ENCODE measurements at places on chromosomes 4 and X.

DNA sequence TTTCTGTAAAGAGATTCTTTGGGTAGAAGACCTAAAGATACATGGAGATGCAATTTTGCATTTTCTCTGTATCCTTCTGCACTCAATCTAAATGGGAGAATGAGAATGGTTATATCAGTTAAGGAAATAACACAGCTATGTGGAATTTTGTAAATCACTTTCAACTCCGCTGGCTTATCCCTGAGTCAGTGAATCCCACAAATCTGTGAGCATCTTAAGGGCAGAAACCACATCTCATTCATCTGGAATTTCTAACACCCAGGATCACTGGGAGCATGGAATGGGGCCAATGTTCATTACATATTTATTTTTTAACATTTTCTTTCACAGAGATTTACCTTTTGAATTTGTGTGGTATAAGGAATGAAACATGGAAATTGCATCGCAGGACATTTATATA is 167.8 kb downstream of the CFAP47 start:
- no peak for DNase-seq

- DNase-seq = no peak
Observed at GRCh38 chrX:118221270-118221669, 104.7 kb upstream of the KLHL13 start.

GRCh38 chr4:66943112-66943511 is 602.2 kb downstream of the CENPC start:
- DNase-seq = no peak

DNA sequence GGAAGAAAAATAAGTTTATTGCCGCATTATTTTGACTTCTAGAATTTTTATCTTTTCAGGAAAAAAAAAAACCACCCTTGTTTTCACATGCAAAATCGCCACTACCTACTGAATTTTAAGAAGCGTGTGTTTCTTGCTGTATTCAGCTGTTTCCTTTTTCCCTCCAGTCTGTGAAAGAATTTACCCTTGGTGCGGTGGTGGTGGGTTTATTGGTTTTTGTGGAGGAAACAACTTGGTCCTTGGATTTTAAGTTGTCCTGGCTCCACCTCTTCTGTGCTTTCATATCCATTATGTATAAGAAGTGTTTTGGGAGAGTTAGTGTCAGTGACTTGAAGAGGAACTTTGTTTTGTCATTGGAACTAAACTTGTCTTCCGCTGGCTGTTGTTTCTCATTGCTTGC is 8.1 kb downstream of the RAPGEF2 start:
- no peak for DNase-seq

DNA sequence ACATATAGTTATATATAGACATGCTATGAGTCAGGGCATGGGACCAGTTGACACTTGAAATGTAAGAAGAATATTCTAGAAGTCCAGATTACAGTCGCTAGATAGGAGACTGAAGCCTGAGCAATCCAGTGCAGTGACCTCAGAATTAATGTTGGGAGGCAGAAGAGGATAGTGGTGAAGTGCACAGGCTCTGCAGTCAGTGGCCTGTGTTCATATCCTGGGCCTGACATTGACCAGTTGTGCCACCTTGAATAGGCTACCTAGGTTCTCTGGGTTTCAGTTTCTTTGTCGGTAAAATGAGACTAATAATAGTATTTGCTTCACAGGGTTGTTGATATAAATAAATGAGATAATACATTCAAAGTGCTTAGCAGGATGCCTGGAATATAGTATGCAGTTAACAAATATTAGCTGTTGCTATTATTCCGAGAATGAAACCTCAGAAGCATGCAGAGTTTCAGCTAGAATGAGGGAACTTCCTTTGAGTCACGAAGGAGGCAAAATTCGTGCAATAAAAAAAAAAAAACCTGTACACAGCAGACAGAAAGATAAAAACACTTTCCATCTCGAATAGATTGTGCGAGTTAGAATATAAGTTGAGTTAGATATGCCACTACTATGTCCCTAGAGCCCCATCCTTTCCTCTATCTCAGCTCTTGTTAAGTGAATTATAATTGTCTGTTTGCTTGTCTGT is 4.0 kb upstream of the SH2D1A start:
- DNase-seq = no peak

DNA sequence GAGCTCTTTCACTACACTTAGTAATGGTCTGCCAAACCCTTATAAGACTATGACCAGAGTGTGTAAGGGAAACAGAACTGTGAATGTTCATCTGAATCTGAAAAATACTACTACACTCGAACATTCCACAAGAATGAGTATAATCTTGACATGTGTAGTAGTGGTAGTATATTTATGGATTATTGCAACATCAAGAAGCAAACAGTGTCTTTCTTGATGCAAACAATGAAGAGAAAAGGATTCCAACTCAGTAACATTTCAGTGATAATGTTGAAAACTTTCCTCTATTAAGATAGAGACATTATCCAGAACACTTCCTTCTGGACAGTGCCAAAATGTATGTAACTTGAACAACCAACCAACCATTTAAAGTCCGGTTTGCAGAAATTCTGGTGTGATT is 394.7 kb upstream of the CPEB2 start:
- no peak for DNase-seq

- DNase-seq = peak; percentile 46
Observed at GRCh38 chrX:153947009-153947769, 2.7 kb upstream of the RENBP start.

DNA sequence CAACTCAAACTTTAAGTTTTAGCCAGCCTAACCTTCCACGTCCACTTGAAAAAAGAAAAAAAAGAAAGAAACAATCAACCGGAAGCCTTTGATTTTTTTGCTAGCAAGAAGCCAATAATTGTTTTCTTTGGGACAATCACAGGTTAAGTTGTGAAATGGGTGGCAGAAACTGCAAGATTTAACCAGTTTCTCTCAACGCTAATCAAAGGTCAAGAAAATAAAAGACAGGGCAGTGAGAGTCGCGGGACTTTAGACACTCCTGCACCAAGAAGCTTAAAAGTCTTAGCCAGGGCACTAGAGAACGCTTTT is 1.0 kb downstream of the ACSL1 start:
- no peak for DNase-seq

- DNase-seq = no peak
Observed at GRCh38 chr4:40718586-40718985, 31.2 kb upstream of the NSUN7 start.

GRCh38 chr4:126678618-126679017 is 954.1 kb upstream of the INTU start:
- no peak for DNase-seq

DNA sequence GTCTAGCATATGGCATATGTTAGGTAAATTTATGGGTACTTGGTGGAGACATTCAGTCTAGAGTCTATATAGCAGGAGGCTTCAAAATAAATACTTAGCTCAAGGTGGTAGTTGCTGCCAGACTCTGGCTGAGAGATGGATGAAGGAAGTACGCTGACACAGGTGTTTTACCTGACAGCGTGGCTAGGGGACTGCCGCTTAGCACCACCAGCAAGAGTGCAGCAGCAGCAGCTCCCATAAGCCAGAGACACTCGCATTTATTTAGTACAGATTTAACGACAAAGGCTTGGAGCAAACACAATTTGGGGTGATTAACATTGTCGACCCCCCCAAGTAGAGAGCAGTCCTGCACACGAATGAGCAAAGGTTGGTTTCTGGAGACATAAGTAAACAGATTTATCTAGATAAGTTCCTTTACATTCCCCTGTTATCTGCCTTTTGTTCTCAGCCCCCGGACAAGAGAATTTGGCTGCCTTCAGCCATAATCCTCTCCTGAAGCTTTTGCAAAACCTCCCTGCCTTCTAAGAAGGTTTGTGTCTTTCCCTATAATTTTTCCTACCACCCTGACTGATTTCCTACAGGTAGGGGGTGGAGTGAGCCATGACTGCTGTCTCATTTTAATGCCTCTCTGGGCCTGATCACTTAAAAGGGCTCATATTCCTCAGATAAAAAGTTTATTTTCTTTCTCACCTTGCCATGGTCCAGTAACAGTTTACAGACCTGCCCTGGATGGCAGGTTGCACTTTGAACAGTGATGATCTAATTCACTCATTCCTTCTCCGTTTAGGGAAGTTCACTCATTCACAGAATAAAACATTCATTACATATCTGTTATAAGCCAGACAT is 64.6 kb downstream of the RHOH start:
- DNase-seq = no peak

DNA sequence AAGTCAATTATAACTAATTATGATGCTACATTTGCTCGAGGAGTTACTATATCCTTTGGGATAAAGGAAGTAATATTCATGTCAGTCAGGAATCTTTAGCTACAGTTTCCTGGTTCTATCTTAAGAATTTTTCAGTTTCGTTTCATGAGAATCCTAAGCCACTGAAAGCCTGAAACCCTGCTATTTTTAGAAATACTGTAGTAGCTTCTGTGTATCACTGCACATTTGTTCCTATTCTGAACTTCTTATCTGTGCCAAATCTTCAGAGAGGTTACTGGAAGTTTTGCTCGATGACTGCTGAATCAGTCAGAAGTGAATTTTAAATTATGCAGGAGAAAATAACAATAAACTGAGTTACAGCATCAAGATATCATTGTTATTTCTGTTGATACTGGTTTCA is 249.2 kb downstream of the TENM3 start:
- no peak for DNase-seq

GRCh38 chr4:66849596-66849995 is 695.7 kb downstream of the CENPC start:
- no peak for DNase-seq

DNA sequence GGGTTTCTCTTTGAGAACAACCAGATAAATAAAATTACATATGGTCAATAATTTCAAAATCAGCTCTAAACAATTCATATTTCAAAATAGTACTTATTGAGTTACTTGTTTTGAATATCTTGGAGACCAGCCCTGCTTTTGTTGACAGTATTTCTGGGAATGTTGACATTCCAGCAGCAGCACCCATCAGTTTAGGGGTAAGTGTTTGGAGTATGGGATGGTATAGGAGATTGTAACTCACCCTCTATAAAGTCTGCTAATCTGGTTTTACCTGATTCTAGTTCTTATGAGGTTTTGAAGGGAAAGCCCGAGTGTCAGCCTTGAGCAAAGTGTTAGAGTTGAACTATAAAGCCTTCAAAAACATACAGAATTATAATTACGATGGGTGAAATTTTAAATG is 139.2 kb upstream of the ANKRD50 start:
- DNase-seq = no peak

DNA sequence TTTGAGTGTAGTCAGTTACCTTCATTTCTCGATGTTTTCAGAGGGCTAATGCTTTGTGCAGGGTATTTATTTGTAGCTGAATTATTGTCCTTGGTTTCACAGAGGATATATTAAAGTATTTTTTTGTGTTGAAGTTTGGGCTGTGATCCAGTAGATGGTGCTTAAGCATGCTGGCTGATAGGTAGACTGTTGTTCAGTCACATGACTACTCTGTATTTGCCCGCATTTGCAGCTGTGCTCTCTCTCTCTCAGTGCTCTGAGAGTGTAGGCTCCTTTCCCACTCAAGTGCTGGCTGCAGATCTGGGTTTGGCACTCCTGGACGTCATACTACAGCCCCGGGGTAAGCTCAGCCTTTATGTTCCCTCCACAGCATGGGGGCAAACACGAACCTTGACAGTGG is 21.7 kb downstream of the RAB40AL start:
- no peak for DNase-seq

- DNase-seq = no peak
Observed at GRCh38 chr4:110287130-110287529, 88.7 kb upstream of the ELOVL6 start.

DNA sequence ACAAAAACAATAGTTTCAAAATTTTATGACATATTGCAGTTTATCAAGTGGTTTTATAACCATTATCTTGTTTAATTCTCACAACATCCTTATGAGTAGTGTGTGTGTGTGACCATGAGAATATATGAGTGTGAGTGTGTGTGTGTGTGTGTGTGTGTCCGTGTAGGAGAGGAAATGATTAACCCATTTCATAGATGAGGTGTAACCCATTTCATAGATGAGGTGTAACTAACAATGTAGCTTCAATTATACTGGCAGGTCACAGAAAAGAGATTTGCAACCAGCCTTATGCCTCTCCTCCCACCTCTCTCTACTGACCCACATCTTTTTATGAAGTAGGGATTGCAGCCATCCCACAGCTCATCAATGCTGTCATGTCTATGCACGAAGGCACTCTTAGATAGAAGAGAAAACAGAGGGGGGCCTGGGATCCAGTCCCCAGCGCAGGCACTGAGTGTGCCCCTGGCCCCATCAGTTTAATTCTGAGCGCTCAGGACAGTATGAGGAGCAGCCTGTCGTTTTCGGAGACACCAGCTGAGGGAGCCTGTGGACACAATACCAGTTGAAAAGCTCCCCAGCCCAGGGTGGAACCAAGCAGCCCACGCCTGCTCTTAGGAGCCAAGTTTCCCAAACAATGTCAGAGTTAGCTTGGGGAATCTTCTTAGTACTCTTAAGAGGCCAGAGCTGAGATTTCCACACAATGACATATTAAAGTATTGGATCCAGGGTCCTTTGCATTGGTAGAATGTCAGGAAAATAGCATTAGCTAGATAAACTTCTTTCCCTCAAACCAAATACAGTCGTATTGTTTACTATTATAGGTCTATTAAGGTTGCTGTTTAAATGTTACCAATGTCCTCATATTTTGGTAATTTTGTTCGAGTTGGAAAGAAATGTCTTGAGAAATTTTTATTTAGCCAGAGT is 88.6 kb downstream of the PALLD start:
- DNase-seq = peak; percentile 12

DNA sequence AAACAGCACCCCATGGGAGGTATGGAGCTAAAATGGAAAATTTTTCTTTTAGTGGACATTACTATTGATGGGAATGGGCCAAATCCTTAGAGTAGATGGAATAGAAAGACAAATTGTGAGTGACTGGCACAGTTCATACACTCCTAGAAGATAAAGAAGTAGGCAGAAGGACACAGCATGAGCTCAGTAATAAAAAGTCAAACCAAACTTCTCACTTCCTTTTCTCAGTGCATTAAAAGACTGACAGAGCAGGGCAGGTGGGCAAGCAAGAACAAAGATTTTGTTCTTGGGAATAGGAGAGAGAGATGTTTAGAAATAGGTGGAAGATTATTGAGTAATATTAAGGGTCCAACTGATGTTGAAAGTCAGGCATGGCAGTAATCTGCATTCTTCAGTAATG is 132.5 kb downstream of the ATP10D start:
- no peak for DNase-seq

- DNase-seq = no peak
Observed at GRCh38 chr4:36638273-36638811, 356.9 kb downstream of the DTHD1 start.

DNA sequence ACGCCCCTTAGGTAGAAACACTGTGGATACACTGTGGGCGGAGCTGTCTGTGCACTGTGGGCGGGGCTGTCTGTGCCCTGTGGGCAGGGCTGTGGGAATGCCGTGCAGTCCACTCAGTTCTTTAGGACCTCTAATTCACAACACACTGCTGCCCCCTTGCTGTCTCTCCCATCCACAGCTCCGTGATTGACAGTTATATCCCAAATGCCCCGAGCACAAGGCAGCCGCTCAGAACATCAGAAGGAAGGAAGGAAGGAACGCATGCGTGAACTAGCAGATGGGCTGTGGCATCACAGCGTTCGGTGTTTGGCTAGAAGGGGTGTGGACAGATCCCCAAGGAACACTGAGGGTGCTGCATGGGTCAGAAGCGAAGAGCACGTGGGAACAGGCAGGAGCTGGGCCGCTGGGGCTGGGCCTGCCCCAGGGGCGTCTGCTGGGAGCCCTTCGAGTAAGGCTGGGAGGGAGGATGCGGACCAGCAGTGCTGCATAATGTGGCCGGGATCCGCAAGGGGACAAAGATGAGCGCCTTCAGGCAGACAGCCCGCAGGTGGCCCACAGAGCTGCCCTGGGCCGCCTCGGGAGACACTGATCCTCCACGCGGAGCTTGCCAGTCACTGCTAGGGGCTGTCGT is 29.8 kb downstream of the ACOX3 start:
- DNase-seq = peak; percentile 33

GRCh38 chrX:143894938-143895337 is 11.1 kb downstream of the UBE2NL start:
- no peak for DNase-seq

Measured in right lung (tissue), 10 donors.